ENCODE measurements at places on chromosomes 16 and 17.

- DNase-seq = no peak
Measured at GRCh38 chr17:70091005-70091568, 16.1 kb downstream of the KCNJ16 start.

- DNase-seq = no peak
Measured at GRCh38 chr17:67160791-67161190, 84.2 kb downstream of the HELZ start.

- no peak for DNase-seq
Measured at GRCh38 chr16:66717776-66718175, 21.2 kb upstream of the CMTM4 start.

DNA sequence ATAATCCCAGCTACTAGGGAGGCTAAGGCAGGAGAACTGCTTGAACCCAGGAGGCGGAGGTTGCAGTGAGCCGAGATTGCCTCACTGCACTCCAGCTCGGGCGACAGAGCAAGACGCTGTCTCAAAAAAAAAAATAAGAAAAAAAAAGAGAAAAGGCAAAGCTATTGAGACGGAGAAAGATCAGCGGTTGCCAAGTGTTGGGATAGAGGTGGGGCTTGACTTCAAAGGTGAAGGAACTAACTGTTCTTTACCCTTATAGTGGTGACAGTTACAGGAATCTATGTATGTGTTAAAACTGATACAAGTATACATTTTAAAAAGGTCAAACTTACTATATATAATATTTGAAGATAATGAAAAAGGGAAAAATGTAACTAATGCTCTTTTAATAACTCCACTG is 22.5 kb downstream of the AKAP10 start:
- no peak for DNase-seq

DNA sequence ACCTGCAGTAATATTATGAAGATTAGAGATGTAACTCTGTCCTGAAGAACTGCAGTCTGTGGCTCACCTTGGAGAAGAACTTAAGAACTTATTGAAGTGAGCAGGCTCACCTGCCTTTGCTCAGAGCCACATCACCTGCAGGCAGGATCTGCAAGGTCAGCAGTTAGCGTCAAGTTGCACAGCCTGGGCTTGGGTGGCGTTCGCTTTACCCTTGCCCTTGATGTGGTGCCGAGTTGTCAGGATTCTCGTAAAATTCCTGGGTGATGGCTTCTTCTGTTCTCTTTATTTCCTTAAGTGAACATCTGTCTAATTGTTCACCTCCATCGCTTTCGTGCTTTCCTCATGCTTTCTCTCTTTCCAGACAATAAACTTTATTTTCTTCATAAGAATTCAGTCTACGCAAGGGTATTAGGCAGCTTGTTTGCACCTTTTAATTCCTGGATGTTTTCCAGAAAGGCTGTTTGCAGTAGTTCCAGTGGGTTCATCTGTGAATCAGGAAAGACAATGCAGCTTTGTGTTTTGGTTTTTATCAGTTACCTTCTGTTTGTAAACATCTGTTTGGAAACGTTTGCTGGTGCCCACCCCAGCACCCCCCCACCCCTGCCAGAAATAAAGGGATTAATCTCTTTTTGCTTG is 254.3 kb downstream of the WWOX start:
- no peak for DNase-seq

GRCh38 chr16:4805231-4805630 is 2.8 kb upstream of the ROGDI start:
- no peak for DNase-seq

GRCh38 chr17:40298726-40299125 is 10.3 kb upstream of the RARA start:
- no peak for DNase-seq

GRCh38 chr16:56807011-56807675 is 57.9 kb upstream of the SLC12A3 start:
- DNase-seq = no peak

- no peak for DNase-seq
Measured at GRCh38 chr17:83136931-83137330, 57.5 kb downstream of the METRNL start.

DNA sequence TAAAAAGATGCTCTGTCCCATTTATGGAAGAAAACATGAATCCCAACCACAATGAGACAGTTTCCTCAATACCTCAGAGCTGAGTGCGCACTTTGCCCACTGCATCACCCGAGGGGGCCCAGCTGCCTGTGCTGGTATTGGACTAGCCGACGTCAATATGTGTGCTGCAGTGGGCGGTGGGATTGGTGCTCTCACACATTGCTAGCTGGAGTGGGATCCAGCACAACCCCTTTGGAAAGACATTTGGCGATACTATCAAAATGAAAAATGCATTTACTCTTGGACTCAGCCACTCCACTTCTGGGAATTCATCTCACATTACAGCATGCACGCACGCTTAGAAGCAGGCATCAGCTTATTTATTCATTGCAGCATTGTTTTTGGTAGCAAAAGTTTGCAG is 289.2 kb upstream of the FOXF1 start:
- DNase-seq = no peak

GRCh38 chr17:39666601-39667261 is 1.5 kb upstream of the PNMT start:
- peak; percentile 21 for DNase-seq

DNA sequence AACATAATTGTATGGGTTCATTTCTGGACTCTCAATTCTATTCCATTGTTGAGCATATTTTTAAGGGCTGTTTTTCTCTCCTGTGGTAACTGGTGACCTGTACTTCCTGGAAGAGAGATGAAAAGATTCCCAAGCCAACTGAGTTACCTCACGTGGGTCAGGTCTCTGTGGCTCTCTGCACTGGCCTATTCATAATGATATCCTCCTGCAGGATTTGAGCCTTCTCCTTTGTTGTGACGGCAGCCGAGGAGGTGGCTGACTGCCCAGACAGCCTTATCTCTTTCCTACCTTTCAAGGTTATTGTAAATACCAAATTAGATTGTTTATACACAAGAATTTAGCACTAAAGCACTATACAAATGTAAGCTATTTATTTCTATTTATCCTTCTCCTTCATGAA is 2.7 kb upstream of the ACE start:
- DNase-seq = no peak

GRCh38 chr16:27326738-27327585 is 13.2 kb downstream of the IL4R start:
- no peak for DNase-seq

DNA sequence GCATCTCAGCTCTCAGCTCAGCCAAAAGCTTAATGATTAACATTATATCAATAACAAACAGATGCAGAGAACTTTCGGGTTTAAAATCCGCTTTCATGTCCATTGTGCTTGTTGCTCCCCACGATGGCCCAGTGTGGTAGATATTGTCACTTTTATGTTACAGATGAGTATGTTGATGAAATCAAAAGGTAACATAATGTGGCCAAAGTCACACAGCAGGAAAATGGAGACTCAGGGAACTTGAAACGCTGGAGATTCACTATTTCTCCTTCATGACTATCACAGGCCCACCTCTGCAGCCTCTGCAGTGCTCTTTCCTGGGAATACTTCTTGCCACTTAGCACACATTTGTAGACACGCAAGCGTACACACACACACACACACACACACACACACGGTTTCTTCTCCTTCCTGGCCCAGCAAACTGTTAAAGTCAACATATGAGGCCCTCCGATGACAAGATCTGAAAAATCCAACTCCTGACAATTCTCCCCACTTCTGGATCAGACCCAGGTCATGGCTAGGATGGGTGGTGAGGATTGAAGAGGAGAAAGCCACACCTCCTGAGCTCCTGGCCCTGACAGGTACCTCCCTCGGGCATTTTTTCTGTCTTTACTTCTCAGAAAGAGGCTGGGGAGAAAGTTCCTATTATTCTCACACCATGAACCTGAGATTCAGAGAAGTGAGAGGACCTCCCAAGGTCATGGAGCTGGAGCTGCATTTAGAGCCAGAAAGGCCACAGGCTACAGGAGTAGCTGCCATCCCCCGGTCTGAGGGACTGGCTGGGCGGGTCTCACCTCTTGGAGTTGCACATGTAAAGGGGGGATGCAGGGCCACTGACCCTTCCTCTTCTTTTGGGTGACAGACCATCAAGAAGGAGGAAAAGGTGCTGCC is 9.7 kb downstream of the DRC7 start:
- DNase-seq = no peak

GRCh38 chr17:58944166-58944565 is 162.5 kb downstream of the TRIM37 start:
- DNase-seq = no peak

GRCh38 chr17:77124192-77124889 is 16.4 kb upstream of the SEC14L1 start:
- DNase-seq = no peak

GRCh38 chr17:57016764-57017116 is 38.8 kb downstream of the SCPEP1 start:
- DNase-seq = no peak

GRCh38 chr16:84059946-84060901 is 17.6 kb upstream of the SLC38A8 start:
- DNase-seq = no peak

GRCh38 chr17:81940538-81941483 is 3.7 kb upstream of the PYCR1 start:
- no peak for DNase-seq

GRCh38 chr16:5852151-5852550 is 754.6 kb upstream of the EEF2KMT start:
- DNase-seq = no peak

DNA sequence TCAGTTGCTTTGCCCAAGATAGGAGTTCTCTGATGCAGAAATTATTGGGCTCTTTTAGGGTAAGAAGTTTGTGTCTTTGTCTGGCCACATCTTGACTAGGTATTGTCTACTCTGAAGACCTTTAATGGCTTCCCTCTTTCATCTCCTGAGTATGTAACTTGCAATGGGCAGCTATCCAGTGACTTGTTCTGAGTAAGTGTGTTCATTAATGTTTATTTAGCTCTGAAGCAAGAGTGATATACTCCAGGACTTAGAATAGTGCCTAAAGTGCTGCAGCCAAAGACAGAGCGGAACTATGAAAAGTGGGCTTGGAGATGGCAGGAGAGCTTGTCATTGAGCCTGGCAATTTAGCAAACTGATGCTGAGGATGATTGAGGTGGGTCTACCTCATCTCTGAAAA is 8.8 kb upstream of the TANGO6 start:
- no peak for DNase-seq

- DNase-seq = no peak
Measured at GRCh38 chr16:50917950-50918703, 176.2 kb downstream of the CYLD start.

- no peak for DNase-seq
Measured at GRCh38 chr17:77478281-77478680, 337.5 kb downstream of the SEC14L1 start.

GRCh38 chr17:70251706-70252105 is 82.4 kb downstream of the KCNJ2 start:
- DNase-seq = no peak

DNA sequence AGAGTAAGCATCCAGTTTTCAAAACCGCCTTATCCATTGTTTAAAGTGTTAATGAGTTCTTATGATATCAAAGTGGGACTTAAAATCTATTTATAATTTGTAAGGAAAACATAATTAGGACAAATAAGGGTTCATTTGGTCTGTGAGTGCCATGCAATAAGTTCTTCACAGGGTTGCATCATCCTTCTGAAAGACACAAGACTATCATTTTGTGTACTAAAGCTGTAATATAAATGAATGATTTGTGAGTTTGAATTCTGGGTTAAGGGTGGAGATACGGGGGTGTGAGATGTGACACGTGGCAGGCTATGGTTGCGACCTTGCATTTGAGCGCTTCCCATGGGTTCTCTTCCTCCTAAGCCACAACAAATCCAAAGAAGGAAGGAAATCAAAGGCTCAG is 6.8 kb downstream of the GAN start:
- DNase-seq = no peak

DNA sequence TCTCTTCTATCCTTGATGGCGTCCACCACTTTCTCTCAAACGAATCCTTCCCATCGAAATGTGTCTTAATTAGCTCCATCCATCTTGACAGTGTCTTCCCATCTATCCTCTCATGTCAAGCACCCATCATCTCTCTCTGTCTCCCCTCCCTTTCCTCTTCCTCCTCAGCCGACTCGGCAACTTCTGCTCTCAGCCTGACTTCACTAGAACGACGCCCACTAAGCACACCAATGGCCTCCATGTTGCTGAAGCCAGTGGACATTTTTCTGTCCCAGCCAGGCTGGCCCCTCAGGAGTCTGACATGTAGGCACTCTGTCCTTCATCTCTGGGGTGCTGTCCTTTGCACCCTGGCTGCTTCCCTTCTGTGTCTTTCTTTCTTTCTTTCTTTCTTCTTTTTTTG is 2.5 kb upstream of the SPATA20 start:
- no peak for DNase-seq

DNA sequence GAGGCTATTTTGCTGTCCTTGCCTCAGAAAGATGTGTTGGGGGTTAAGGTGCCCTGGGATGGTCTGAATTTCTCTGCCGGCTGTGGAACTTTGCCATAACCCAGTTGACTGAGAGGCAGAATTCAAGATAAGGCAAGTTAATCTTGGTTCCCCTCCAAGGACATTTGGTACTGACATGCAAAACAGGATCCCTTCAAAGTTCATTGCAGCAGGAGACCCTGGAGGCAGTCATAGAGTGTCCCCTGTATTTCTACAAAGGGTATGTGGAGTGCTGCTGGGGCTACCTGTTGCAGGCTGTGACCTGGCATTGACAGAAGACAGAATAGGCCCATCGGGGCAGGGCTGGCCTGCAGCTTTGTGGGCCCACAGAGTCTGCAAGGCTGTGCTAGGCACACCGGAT is 135.6 kb upstream of the IRX3 start:
- DNase-seq = no peak

GRCh38 chr16:85126705-85127378 is 14.6 kb upstream of the CIBAR2 start:
- DNase-seq = peak; percentile 60

- DNase-seq = no peak
Measured at GRCh38 chr16:54879681-54880080, 51.0 kb upstream of the IRX5 start.

GRCh38 chr16:35911899-35912298 is 2452.5 kb downstream of the TP53TG3F start:
- DNase-seq = no peak

DNA sequence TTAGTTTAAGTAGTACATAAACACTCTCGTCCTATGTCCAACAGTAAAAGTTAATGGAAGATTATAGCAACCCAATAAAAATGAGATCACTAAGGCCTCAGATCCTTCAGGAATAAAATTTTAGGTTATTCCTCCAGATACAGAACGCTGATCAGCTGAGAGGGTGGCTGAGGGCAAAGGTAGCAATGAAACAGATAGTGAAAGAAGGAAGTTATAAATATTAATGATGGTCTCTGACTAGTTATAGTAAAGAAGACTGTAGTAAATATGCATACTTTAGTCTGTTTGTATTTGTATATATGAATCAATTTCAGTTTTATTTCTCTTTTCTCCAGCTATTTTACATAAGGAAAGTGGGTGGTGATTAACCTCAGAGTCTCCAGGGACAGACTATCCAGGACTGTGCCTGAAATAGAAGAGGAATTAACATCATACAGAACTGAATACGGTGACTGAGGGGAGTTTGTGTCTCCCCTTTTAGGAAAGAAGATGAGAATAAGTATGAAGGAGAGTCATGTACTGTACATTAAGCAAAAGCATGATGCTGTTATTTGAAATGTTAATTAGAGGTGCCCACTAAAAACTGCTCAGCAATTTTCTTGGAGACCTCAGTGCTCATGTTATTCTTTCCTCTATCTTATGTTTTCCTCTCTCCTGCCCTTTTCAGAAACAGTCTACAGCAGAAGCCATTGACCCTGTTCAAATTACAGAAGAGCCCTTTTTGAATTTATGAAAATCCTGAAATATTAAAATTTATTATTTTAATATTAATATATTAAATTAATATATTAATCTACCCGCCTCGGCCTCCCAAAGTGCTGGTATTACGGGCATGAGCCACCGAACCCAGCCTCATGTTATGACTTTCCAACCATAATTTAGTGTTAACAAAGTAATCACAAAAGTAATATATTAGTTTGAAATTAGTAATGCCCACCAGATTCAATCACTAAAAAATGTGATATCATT is 36.5 kb upstream of the DHRS7B start:
- no peak for DNase-seq

Data from C1 segment of cervical spinal cord (tissue), 14 donors.